ENCODE measurements at places on chromosomes 13 and 19. TPM values are rescaled to one million over a fixed set of nuclear protein-coding genes. Genes with fewer than 3 reads are reported as not detected.

- no peak for DNase-seq
Observed at GRCh38 chr13:64397701-64398100, 2832.4 kb downstream of the PCDH9 start.

DNA sequence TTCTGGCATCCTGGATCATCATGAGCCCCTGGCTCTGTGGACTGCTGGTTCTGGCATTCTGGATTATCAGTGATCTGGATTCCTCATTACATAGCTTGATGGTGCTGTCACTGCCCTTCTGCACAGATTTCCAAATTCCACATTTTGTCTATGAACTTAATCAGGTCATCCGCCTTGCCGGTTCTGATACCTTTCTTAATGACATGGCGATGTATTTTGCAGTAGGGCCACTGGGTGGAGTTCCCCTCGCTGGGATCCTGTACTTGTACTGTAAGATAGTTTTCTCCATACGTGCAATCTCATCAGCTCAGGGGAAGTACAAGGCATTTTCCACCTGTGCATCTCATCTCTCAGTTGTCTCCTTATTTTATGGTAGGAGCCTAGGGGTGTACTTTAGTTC lies 24.4 kb upstream of the OR7C2 start:
- peak; percentile 1 for DNase-seq

Gene MYO9B
- 24.4 TPM for total RNA-seq

- no peak for DNase-seq
Observed at GRCh38 chr19:11364935-11365334, 9.5 kb upstream of the SWSAP1 start.

DNA sequence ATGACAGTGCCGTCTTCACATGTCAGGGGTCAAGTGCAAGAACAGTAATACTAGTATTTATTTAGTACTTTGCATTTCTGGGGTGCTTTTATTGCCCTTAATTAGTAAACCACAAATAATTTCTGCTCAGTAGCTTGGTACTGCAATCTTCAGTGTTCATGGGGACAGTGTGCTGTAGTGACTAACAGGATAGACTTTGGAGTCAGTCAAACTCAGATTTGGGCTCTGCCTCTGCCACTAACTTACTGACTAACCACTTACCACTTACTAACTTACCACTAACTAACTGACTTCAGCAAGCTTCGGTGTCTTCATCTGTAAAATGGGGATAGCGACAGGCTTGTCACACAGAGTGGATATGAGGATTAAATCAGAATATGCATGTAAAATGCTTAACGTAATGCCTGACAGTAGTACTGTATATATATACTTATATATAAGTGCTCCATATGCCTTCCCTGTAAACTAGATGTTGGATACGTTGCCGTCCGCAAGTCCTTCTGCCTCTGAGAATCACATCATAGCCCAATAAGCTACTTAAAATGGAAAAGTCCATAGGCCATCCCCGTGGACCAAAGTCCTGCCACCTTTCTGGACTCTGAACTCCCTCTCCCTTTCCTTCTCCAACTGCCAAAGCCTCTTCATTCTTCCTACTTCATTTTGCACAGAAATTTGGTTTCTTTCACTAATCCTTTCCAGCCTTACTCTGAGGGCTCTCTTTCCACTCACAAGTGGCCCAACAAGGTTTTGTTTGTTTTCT lies 158.1 kb downstream of the ZIC5 start:
- no peak for DNase-seq

- no peak for DNase-seq
Observed at GRCh38 chr19:1082165-1082927, 12.8 kb downstream of the POLR2E start.

GRCh38 chr19:33241530-33242101 lies 16.0 kb upstream of the SLC7A10 start:
- peak; percentile 22 for DNase-seq

DNA sequence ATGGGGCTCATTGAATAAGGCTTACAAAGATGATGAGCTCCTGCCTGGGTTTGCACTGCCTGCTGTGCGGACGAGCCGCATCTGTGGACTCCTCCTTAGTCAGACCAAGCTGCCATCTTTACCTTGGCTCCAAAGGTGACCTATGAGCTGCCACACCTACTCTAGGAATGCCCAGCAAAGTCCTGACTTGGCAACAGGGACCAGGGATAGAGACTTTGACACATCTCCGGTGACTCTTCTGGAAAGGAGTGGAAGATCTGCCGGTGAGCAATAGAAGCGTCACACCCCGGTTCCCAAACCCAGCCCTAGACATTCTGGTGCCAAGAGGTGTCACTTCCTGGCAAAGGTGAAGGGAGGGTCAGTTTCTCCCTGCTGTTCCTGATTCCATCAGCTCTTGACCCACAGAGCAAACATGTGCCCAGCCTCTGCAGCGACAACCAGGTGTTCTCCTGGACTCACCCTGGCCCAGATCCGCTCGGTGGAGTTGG lies 50.2 kb upstream of the GTF3A start:
- no peak for DNase-seq
